ENCODE measurements at places on chromosomes 6 and 20.

DNA sequence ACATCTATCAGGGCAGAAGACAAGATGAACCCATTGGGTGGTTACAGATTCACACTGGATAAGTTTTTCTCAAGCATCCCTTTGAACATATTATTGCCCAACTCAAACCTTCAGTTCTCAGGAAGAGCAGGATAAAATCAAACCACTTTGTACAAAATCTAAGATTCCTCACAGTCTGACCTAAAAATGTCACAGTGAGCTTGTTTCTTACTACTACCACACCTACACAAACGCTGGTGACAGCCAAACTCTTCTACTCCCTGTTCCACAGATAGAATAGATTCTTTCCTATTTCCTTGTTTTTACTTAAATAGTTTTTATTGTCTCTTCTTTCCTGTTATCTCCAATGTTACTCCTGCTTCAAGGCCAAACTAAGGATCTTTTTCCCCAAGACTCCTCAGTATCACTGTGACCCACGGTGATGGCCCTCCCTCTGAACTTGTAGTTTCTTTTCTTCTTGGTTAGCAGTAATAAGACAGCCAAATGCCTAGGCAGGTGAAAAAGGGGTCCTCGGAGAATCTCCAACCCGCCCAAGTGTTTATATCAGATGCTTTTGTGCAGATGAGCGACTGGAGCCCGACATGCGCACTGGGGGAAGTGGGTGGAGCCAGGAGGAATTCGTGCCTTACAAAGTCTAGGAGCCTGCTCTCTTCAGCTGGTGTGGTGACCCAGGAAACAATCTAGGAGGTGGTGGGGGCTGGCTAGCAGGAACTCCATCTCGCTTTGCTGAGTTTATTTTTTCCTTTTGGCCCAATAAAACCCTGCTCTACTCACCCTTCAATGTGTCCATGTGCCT, 53.4 kb downstream of the SEL1L2 start:
- no peak for DNase-seq

DNA sequence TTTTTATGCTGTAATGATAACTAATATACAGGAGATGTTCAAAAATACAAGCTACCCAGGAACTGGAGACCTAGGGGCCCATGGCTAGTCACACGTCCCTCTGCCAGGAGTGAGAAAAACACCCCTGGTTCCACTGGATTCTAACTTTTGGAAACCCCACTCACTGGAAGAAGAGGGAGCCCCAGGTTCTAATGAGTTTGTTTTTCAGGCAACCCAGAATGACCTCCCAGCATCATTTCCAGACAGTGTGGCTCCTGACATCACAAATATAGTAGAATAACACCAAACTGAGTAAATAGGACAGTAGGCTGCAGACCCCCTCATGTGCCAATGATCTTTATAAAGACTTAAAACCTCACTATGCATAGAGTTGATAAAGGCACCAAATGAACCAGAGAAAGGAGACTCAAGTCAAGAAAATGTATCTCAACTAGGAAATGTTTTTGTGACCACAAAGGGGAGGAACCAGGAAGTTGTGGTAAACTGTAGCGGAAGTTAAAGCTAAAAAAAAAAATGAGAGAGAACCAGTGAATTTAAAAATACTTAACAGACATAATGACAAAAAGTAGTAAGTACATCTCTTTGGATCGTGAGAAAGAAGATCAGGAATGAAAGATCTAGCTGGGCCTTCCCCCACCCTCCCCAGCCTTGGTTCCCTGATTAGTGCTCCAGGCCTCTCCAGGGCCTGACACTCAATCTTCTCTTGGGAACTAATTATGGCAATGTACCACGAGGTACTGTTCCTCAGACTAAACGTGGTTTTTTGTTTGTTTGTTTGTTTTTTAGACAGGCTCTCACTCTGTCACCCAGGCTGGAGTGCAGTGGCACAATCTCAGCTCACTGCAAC, 19.8 kb downstream of the HLA-E start:
- no peak for DNase-seq

DNA sequence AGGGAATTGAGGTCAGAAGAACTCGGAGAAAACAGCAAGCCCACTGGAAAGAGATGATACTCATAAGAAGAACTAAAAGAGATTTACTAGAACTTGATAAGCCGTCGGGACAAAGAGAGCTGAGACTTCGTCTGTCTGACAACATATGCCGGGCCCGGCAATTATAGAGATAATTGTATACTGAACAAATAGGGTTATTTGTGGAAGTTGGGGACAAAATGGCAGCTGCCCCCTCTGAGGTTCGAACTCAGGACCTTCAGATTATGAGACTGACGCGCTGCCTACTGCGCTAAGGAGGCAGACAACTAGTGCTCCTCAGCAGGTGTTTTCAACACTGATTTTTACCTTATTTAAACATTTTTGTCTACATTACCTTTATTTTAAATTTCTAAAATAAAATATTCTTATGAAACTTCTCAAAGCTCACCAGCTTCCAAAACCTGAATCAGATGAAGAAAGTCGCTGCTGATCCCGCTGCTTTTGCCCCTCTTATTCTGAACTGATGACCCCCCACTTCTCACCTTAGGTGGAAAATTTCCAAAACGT, 29.3 kb upstream of the TRIM27 start:
- DNase-seq, result peak; percentile 63

- DNase-seq, result no peak
Observed at GRCh38 chr6:164346631-164347030, 932.1 kb downstream of the QKI start.

GRCh38 chr6:147135211-147135681, 69.0 kb upstream of the STXBP5 start:
- peak; percentile 99 for DNase-seq

GRCh38 chr6:157995458-157995857, 13.8 kb downstream of the SYNJ2 start:
- DNase-seq, result no peak

- DNase-seq, result peak; percentile 65
Observed at GRCh38 chr6:25458485-25458884, 179.3 kb downstream of the CARMIL1 start.

GRCh38 chr6:16494793-16495192, 256.4 kb downstream of the GMPR start:
- peak; percentile 61 for DNase-seq

- peak; percentile 93 for DNase-seq
Observed at GRCh38 chr6:42315991-42316970, 98.6 kb upstream of the MRPS10 start.

DNA sequence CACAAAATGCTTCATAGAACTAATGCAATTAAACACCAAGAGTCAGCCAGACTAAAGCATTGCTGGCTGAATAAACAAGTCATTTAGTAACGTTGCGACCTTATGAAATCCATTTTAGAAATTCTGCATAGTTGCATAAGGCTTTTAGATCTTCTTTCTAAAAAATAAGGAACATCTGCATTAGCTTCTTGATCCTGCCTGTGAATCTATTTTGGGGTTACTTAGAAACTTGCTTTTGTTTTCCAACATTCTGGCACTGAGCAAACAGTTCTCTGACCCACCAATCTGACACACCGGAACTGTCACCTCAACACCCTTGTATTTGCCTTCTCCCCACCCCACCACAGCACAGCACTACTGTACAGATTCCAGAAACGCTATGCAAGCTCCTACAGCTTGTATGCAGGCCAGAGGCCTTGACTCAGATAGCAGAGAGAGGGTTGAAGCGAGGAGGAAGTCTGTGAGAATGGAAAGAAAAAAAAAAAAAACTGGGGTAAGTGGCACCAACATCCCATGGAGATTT, 55.0 kb downstream of the KIF13A start:
- DNase-seq, result no peak

GRCh38 chr20:23357767-23358562, 4.0 kb upstream of the GZF1 start:
- peak; percentile 99 for DNase-seq

DNA sequence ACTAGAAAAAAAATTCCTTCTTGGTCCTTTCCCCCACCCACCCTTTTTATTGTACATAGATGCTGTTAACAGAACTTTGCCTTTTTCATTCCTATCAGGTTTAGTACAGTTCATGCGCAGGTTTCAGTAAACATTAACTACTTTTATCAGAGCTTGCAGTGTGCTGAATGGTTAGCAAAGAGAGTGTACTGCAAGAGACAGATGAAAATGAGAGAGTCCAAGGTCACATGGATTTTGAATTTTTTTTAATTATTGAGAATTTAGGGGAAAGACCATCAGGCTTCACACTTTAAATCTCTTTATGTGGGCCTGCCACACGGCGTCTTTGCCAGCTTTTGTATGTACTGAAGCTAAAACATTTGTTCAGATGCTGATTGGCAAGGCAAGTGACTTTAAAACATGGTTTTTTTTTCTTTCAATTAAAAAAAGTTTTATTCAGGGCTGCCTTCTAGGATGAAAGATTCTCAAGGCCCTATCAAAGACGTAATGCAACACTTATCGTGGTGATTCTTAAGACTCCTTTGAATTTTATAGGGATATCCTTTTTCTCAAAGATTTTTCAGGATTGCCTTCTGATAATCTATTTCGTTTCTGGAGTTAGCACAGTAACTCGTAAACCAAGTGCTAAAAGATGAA, 32.2 kb downstream of the RREB1 start:
- no peak for DNase-seq

Measured in MCF 10A (cell line).